CD4-positive, alpha-beta T cell treated with Interferon alpha-2 for 1 hour (primary cell): ENCODE measurements at places on chromosomes 6 and 20.

DNA sequence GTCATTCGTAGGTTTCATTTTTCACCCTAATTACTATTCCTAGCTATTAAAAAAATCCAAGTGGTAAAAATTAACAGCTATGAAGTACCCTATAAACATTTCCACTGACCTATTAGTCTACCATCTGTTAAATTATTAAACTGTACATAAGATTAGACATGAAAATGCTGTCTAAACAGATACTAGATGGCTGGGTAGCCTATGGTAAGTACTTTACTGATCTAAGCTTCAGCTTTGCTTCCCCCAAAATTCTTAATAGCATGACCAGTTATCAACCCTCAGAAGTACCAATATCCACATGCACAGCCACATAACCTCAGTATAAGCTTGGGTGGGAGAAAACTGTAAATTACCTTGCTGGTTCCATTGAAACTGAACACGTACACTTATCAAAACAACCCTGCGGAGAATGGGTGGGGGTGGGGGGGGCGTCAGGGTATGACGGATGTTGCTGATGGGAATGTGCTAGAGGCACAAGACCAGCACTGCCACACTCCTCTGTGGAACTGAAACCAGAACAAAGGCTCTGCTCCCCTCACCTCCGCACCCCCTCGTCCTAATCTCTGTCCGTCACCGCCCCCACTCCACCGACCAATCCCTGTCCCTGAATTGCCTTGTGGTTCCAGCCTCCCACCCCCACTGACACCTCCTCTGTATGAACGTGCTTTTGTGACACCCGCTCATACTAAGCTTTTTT, 45.3 kb downstream of the B4GALT5 start:
- peak; percentile 89 for DNase-seq

DNA sequence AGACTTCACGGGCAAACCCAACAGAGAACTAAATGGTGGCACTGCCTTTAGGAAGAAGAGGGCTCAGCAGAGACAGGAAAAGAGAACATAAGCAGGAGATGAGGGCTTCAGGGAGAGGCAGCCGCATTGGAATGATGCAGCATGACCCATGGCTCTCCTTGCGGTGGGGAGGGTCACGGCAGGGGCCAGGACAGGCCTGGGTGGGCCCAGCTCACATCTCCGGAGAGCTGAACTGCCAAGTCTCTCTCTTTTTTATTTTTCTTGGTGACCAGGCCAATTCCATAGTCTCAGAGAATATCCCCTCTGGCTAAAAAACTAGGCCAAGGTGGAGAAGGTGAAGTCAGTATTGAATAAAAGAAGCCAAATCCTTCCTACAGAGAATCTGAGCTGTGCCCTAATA, 77.5 kb upstream of the TRAF3IP2 start:
- DNase-seq, result no peak

DNA sequence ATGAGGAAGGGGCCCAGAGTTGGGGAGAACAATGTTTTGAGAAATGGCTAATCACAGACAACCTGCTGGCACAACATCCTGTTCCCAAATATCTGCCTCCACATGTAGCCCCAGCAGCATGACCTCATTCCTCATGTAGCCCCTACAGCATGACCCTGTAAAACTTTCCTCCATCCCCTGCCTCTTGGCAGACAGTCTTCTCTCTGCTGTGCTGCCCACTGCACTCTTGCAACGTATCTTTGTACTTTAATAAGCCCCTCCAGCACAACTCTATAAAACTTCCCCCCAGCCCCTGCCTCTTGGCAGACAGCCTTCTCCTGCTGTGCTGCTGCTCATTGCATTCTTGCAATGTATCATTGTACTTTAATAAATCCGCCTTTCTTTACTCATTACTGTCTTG, 278.8 kb downstream of the HDGFL1 start:
- no peak for DNase-seq

- DNase-seq, result no peak
Observed at GRCh38 chr6:90118069-90118468, 178.6 kb downstream of the BACH2 start.

GRCh38 chr6:167703347-167703746, 123.4 kb upstream of the AFDN start:
- no peak for DNase-seq

DNA sequence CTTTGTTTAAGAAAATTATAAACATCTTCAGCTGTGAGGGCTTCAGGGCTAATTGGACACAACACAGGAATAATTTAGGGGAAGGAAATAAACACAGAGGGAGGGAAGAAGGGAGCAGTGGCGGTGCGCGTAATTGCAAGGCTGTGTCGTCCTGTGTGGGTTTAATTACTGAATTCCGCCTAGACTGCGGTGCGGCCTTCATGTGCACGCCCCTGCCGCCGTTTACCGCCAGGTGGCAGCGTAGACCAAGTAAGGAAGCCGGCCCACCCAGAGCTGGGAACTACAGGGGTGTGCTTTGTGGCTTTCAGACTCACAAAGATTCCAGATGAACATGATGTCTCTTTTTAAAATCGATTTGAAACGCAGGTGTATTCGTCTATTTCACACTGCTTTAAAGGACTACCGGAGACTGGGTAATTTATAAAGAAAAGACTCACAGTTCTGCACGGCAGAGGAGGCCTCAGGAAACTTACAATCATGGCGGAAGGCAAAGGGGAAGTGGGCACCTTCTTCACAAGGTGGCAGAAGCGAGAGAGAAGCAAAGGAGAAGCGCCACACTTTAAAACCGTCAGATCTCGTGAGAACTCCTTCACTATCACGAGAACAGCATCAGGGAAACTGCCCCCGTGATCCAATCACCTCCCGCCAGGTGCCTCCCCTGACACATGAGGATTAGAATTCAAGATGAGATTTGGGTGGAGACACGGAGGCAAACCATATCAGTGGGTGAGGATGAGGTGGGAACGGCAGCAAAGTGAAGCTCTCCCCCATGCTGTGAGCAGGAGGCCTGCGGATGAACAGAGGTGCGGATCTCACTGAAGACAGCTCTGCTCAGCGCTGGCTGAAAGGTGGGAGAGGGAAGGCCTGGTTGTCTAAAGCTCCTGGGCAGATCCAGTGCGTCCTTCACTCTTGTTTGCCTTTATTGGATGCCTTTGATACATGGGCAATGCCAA, 222.0 kb upstream of the PDE10A start:
- peak; percentile 45 for DNase-seq

- no peak for DNase-seq
Observed at GRCh38 chr20:21562656-21563055, 48.8 kb upstream of the NKX2-2 start.
